Stimulated activated CD8-positive, alpha-beta memory T cell treated with anti-CD3 and anti-CD28 coated beads, Interleukin-7, amount 100 ng/mL, for 1 hour (primary cell): ENCODE measurements at places on chromosomes 12 and 14.

GRCh38 chr12:46214668-46215436 lies 54.0 kb downstream of the SLC38A1 start:
- peak; percentile 61 for DNase-seq

DNA sequence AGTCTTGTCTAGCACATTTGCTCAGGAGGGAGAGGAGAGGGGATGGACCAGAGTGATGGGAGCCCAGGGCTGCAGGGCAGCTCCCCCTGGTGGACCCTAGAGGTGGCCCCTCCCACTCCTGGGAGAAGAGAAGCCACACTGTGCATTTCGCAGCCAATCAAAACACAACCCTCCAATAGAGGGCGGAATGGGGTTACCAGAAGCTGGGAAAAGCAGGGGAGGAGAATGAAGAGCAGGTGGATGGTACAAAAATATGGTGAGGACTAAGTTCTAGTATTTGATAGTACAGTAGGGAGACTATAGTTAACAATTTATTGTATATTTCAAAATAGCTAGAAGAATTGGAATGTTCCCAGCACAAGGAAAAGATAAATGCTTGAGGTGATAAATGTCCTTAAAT lies 23.6 kb downstream of the VASH1 start:
- DNase-seq = no peak

GRCh38 chr14:100523843-100524169 lies 63.4 kb downstream of the BEGAIN start:
- DNase-seq = no peak

GRCh38 chr14:55892906-55893305 lies 225.3 kb upstream of the PELI2 start:
- DNase-seq = no peak

GRCh38 chr12:57521525-57522010 lies 1.1 kb upstream of the MBD6 start:
- no peak for DNase-seq

DNA sequence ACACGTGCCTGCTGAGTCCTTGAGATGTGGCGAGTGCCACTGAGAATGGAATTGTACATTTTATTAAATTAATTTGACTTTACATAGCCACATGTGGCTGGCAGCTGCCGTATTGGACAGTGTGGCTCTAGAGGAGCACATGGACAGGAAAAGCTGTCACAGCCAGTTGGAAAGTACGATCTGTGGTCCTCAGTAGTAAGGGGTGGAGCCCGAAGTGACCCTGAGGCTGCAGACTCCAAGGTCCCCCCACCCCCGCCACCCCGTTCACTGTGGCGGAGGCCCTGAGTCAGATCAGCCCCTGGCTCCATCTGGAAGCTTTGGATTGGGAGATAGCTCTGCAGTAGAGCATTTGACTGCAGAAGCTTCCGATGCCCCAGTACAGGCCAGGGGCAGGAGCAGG lies 25.8 kb upstream of the BEGAIN start:
- DNase-seq = no peak

DNA sequence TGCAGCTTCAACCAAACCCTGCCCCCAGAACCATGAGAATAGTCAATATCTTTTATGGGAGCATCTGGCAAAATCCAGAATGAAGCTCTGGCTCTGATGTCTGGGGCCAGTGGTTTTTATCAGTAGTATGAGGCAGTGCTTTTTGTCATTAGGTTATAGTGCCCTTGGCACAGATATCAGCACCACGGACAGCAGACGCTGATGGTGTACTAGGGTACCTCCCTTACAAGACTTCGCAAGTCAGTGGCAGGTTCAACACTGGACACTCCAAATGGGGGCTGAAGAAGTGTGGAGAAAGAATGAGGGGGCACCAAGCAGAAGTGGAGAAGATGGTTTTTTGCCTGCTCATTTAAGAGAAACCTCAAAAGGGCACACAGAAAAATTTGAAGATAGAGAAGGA lies 68.2 kb upstream of the E2F7 start:
- DNase-seq = no peak

DNA sequence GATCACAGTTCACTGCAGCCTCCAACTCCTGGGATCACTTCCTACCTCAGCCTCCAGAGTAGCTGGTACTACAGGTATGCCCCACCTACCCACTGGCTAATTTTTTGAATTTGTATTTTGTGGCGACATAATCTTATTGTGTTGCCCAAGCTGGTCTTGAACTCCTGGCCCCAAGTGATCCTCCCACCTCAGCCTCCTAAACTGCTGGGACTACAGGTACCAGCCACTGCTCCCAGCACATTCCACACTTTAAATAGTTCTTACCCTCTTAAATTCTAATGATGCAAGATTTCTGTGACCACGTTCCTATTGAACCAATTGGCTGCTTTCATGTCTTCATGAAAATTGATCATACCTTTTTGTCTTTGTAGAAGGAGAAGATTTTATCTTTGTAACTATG lies 96.6 kb downstream of the SYT1 start:
- no peak for DNase-seq

DNA sequence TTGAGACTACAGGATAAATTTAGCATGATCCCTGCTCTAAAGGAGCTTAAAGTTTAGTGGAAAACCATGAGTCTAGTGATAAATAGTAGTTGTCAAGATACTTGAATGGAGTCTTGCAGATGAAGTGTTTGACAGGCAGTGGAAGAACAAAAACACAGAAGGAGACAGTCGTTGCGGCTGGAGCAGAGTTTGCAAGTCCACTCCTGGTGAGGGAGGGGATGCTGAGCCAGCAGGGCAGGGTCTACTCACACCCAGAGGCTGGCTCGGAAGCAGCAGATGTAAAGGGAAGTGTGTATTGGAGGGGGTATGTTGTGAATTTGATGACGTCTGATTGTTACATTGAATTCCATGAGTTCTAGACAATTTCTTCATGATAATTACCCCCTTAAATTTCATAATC lies 61.3 kb downstream of the TRAF3 start:
- no peak for DNase-seq

GRCh38 chr12:4252601-4253000 lies 21.0 kb upstream of the CCND2 start:
- DNase-seq = no peak

DNA sequence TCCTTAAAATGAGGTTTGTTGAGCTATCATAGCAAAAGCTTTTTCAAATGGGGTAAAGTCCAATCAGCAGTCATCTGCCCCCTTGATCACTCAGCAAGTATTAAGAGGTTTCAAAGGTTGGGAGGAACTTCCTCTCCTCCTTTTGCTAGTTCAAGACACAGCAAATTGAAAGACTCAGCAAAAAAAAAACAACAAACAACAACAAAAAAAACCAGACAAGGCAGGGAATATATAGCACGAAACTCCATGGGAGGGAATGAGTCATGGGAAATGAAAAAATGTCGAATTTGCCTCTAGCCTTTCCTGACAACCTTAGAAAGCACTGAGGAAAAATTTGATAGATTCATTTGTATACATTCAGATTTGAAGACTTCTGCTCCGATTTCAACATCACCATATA lies 1.6 kb upstream of the SLC7A8 start:
- no peak for DNase-seq

- no peak for DNase-seq
These were observed 76.2 kb downstream of the PDZRN4 start for GRCh38 chr12:41264281-41264680.

DNA sequence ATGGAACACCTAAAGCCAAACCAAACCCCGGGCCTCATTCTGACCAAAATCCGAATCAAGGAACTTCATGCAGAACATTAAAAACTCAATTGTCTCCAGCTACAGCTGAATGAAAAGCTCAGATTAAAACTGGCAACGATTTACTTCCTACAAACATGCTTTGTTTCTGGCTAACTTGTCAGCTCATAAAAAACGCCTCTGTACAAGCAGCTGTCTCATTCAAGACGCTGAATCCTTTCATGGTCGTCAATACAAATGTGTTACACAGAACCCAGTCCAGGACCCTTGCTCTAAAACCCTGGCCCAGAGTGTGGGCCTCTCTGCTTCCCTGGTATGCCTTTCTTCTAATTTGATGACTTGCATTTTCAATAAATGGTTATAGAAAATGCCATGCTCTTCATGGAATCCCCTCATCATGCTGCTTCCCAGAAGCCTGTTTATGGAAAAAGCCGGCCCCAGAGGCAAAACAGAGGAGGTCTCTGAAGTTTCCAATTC lies 183.1 kb downstream of the PHLDA1 start:
- no peak for DNase-seq

GRCh38 chr12:538731-539539 lies 79.2 kb downstream of the B4GALNT3 start:
- DNase-seq = no peak

GRCh38 chr12:67524861-67525616 lies 123.5 kb upstream of the DYRK2 start:
- no peak for DNase-seq

GRCh38 chr12:114404926-114405518 lies 922 bp downstream of the TBX5 start:
- DNase-seq = no peak

- DNase-seq = no peak
These were observed 35.5 kb upstream of the DYRK2 start for GRCh38 chr12:67613040-67613439.

GRCh38 chr14:75098682-75099081 lies 28.2 kb downstream of the NEK9 start:
- no peak for DNase-seq

DNA sequence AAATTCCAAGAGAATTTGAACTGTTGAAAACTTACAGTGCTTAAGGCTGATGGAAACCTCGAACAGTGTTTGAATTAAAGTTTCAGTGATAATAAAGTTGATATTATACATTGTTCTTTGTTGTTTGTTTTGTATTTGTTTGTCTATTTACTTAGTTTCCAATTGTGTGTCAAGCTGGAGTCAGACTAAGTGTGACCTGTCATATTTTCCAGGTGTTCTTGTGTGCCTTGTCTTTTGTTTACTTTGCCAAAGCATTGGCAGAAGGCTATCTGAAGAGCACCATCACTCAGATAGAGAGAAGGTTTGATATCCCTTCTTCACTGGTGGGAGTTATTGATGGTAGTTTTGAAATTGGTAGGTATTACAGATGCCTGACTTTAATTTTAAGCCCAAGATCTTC lies 6.0 kb downstream of the SLCO1C1 start:
- DNase-seq = no peak

GRCh38 chr14:101851736-101852405 lies 90.4 kb downstream of the PPP2R5C start:
- no peak for DNase-seq

DNA sequence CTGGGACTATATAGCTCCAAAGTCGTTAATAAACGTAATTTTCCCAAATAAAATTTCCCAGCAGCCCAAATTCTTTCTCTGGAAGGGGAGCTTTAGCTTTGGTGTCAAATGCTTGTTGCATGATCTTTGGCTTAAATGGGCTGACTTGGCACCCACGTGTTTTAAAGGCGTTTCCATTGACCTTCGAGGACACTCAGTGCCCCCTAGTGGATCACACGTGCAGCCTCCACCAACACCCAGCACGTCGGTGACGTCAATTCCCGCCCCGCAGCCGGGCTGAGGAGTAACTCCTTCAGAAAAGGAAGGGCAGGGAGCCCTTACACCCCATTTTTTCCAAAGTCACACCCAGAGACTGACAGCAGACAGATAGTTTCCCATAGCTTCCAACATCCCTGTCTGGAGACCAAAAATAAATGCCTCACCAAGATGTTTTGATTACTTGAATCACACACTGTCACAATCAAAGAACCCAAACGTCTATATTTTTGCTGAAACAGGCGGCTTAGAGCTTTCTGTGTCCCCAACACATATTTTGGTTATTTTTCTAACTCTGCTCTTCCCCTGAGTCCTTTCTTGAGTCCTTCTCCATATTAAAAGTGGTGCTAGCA lies 707.9 kb downstream of the AACS start:
- DNase-seq = no peak

DNA sequence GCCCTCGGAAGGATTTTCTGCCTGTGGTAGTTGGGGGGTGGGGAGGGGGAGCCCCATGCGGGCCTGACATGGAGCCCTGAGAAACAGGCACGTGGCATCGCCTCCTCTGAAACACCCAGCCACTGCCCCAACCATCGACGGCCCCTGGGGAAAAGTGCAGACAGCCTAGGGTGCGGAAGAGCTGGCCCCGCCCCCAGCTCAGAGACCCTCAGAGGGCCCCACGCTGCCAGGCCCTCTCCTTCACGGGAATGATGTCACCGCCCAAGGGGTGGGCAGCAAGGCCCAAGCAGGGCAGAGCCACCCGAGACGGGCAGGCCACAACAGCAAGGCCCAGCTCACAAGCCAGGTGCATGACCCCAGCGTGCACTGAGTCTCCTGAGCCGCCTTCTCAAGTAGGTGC lies 26.2 kb downstream of the BEGAIN start:
- no peak for DNase-seq

- no peak for DNase-seq
These were observed 250.0 kb downstream of the PHLDA1 start for GRCh38 chr12:75781532-75782046.

DNA sequence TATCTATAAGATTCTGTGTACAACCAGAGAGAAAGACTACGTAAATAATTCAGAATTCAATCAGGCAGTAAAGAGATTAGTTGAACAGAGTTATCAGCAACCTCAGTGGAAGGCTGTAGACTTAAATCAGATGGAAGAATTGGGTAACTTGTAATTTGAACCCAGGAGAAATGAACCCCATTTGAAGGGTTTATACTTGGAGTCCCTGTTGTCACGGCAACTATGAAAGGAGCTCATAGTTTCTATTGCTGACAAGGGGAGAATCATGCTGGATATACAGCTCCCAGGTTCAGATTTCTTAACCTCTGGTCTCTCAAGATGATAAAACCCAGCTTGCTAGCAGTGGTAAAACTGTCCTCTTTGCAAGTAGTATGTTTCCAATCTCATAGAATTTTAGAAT lies 54.4 kb upstream of the BMP4 start:
- DNase-seq = no peak

DNA sequence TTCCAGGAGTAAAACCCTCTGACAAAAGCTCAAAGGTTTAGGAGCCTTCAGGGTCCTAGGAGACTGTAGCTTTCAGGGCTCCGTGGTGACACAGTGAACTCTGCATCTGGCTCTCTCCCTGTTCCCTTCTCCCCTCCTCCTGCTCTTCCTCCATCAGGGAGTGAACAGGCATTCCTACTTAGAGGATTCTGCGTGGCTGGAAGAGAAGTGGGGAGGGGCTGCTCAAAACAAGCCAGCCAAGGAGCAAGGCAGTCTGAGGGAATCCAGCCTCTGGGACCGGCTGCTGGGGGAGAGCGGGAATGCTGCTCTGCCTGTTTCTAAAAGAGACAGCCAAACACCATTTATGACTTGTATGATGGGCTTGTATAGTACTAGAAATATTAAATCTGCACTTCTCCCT lies 49.5 kb downstream of the RBMS2 start:
- DNase-seq = no peak
